MM.1S (cell line): ENCODE measurements at places on chromosomes 4 and X.

DNA sequence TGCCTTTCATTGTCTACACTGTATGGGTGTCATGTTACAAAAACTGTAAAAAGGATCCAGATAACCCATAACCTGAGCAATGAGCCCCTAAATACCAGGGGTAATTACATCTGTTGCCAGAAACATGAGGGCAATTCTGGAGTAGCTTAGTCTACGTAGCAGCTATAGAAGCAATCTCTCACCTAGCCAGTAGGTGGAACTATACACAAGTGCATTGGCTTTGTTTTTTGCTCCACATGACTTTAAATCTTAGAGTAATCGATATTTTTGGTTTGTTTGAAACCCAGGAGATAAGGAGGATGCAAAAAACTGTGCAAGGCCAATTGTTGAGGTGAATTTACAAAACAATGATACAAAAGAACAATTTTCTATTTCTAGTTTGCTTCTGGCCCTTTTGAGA, 57.5 kb downstream of the GPR82 start:
- no peaks in the 10 kb centered on the region for H3K4me1 ChIP-seq
- H3K27me3 ChIP-seq: no peaks in the 10 kb centered on the region
- H3K36me3 ChIP-seq: no peaks in the 10 kb centered on the region
- peak; percentile 63 for DNase-seq
- H3K27ac ChIP-seq: no peak overlapping the region

- no peak overlapping the region for H3K27ac ChIP-seq
- no peak for DNase-seq
- peaks cover 12% of the 10 kb centered on the region for H3K4me1 ChIP-seq
- H3K27me3 ChIP-seq: no peaks in the 10 kb centered on the region
- H3K36me3 ChIP-seq: no peaks in the 10 kb centered on the region
These were observed 5.1 kb downstream of the UBE2A start for GRCh38 chrX:119579414-119579813.

DNA sequence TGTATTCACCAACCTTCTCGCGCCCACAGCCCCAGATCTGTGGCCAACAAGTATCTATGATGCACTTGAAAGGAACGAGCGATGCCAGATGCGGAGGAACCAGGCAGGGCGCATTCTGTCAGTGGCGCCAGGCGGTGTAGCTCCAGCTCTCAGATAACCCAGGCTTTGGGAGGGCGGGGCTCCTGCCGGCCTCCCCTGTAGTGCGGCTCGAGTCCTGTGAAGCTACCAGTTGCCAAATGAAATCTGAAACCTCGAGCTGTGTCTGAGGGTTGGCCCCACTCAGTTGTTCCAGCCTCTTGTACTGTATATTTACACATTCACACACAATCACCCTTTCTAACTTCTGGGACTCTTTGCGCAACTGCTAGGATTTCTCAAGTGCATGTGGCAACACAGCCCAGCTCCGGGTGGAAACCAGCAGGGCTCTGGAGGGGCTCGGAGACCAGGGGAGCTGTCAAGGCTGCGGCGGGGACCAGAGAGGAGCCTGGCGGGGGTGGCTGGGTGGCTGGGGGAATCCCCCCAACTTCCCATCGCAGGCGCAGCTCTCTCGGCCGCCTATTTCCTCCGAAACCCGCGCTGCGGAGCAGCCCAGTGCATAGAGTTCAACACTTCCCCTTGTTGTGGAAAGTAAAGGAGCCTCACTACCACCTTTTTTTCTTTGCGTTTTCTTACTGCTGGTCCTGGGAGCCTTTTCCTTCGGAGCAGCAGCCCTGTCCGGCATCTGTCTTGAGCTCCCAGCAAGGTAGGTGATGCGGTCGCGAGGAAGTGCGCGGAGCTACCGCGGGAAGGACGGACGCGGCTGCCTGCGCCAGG, at the start of gene ARHGAP24:
Gene ARHGAP24, plus strand, starts transcription at position 333 of the 813 bp plus-strand sequence.
- H3K36me3 ChIP-seq: no peaks in the 10 kb centered on the region
- H3K27ac ChIP-seq: peak within 1 kb of the TSS; percentile 76; the same call in 1 of the 2 replicates
- H3K27me3 ChIP-seq: no peaks in the 10 kb centered on the region
- H3K4me1 ChIP-seq: no peaks in the 10 kb centered on the region
- H3K4me3 ChIP-seq: peak within 1 kb of the TSS; percentile 72

DNA sequence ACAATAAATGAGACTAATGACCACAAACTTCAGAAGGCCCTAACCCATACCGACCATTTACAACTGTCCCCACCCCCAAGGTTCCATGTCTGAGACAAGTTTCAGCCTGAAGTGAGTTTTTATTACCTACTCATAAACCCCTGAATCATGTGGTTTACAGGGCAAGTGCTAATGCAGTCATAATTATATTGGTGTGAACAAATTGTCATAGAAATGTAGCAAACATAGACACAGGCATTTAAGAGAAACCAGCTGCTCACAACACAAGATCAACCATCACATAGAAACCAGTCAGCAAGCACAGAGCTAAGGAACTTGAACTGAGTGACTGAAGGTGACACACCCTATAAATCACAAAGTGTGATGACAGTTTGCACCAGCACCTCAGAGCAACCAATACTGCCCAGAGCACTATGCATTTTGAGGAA, 173.8 kb upstream of the MID1 start:
- DNase-seq: no peak
- no peaks in the 10 kb centered on the region for H3K4me1 ChIP-seq
- H3K36me3 ChIP-seq: no peaks in the 10 kb centered on the region
- H3K27me3 ChIP-seq: no peaks in the 10 kb centered on the region
- no peak overlapping the region for H3K27ac ChIP-seq

DNA sequence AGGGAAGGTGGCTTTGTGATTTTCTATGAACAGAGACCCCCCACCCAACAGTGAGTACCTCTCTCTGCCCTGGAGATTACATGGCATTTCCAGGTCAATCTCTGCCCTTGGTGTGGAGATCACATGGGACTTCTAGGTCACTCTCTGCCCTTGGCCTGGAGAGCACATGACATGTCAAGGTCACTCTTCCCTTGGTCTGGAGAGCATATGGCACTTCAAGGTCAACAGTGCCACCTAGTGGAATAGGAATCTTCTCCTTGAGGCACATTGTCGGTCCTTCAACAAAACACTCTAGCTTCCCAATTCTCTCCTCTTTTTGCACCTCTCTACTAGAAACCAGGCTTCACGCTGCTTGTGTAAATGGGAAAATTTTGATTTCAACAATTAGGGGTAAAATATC, 66.2 kb upstream of the TACR3 start:
- no peaks in the 10 kb centered on the region for H3K36me3 ChIP-seq
- H3K4me3 ChIP-seq: no peak overlapping the region
- no peaks in the 10 kb centered on the region for H3K4me1 ChIP-seq
- peak; percentile 81 for DNase-seq
- no peaks in the 10 kb centered on the region for H3K27me3 ChIP-seq

- no peak for DNase-seq
- H3K4me3 ChIP-seq: no peak overlapping the region
- no peak overlapping the region for H3K27ac ChIP-seq
- no peaks in the 10 kb centered on the region for H3K27me3 ChIP-seq
- H3K4me1 ChIP-seq: no peaks in the 10 kb centered on the region
- no peaks in the 10 kb centered on the region for H3K36me3 ChIP-seq
These were observed 137.9 kb upstream of the FAM241A start for GRCh38 chr4:112007391-112007790.

DNA sequence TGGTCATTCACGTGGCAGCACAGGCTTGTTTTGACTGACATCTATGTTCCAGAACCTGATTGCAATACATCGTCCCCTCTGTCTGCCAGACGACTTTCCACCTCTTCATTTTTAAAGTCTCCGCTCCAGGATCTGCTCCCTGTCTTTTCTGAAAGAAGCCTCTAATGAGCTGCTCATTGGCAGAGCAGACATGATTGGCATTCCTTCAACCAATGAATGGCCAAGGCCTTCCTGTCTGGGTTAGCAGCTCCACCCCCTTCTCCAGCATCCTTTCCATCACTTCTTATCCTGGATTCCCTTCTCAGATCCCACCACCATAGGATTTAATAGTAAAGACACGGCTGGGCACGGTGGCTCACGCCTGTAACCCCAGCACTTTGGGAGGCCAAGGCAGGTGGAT, 202.7 kb upstream of the KLF3 start:
- DNase-seq: no peak
- H3K4me3 ChIP-seq: no peak overlapping the region
- H3K4me1 ChIP-seq: peaks cover 1% of the 10 kb centered on the region
- H3K27me3 ChIP-seq: no peaks in the 10 kb centered on the region

- no peaks in the 10 kb centered on the region for H3K4me1 ChIP-seq
- no peak overlapping the region for H3K4me3 ChIP-seq
- H3K27me3 ChIP-seq: no peaks in the 10 kb centered on the region
- H3K27ac ChIP-seq: no peak overlapping the region
- H3K36me3 ChIP-seq: no peaks in the 10 kb centered on the region
These were observed 68.6 kb upstream of the HS3ST1 start for GRCh38 chr4:11497212-11497806.

DNA sequence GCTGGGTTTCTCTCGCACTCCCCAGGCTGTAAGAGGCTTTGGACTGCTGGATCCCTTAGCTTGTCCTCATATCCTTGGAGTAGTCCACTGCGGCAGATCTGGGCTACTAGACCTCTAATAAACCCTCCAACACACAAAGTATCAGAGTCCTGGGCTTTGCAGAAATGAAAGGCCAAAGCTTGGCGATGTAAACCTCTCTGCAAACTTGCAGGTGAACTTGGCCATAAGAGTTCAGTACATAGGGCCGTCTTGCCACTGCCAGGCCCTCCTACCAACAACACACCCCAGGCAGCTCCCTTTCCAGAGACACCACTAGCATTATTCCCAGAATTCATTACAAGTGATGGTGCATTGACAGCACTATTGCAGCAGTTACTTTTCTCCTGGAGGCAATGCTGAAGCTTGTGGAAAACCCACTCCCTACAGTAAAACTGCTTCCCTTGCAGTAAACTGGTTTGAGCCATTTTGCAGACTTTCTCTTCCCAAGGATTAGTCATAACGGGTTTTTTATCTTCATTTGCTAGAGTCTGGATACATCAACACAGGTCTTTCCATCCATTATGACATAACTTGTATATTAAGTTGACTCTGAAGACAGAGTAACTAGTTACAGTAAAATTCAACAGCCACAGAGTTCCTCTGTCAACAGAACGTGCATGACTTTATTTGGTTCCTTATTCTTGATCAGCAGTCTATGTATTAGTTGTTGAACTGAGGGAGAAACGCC, 2.4 kb downstream of the ANKRD50 start:
- H3K4me1 ChIP-seq: peaks cover 11% of the 10 kb centered on the region; the same call in 1 of the 2 replicates
- no peaks in the 10 kb centered on the region for H3K27me3 ChIP-seq
- DNase-seq: no peak
- no peaks in the 10 kb centered on the region for H3K36me3 ChIP-seq

GRCh38 chr4:186934244-186934643, 210.6 kb upstream of the FAT1 start:
- no peak overlapping the region for H3K27ac ChIP-seq
- DNase-seq: no peak
- H3K4me1 ChIP-seq: peaks cover 9% of the 10 kb centered on the region
- no peaks in the 10 kb centered on the region for H3K27me3 ChIP-seq

DNA sequence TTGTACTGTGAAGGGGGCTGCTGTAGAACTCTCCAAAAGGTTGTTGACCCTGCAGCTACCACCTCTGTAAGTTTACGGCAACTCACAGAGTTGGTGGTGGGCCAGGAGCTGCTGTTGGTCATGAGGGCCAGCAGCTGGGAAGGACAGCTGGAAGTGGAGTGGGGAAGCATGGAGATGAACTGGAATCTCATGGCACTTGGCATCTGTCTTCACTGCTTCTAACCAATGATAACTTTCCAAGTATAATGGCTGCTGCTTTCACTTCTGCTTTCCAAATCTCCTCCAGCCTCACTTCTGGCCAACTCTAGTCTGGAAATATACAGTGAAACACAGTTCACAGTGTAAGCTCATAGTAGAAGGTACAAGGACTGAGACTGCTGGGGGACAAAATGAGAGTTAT, 126.5 kb upstream of the INTU start:
- H3K4me1 ChIP-seq: no peaks in the 10 kb centered on the region
- no peak overlapping the region for H3K27ac ChIP-seq
- H3K36me3 ChIP-seq: no peaks in the 10 kb centered on the region
- no peaks in the 10 kb centered on the region for H3K27me3 ChIP-seq
